ENCODE measurements at places on chromosomes 3 and 15.

DNA sequence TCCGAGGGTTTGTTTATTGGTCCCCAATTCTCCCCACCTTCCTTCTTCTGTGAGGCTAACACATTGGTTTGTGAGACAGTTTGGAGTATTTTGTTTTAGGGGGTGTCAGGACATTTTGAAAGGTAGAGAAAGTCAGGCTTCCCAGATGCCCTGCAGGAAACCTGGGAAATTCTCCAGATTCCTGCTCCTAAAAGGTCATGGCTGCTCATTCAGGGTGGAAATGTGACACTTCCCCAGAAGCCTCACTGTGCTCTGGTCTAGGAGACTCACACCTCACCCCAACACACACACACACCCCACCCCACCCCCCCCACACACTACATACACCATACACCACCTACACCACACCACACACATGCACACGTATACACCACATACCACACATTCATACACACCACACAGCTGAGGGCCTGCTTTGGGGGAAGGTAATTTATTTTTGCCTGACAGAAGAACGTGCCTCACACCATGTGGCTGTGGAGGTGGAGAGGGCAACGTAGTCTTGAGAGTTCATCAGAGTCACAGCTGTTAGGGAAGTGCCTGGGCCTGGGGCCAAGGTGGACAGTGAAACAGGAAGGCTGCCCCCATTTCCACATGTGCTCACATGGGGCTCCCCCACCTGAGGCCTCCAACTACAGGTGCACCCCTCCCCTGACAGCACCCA lies 40.4 kb upstream of the LIMD1 start:
- DNase-seq: no peak

- DNase-seq: no peak
These were observed 249.9 kb downstream of the OPA1 start for GRCh38 chr3:193842832-193843473.

GRCh38 chr15:73087098-73087497 lies 34.8 kb downstream of the NEO1 start:
- no peak for DNase-seq

- no peak for DNase-seq
These were observed 3.8 kb downstream of the SERPINI1 start for GRCh38 chr3:167739190-167739810.

GRCh38 chr3:108178676-108179075 lies 43.5 kb downstream of the IFT57 start:
- no peak for DNase-seq

DNA sequence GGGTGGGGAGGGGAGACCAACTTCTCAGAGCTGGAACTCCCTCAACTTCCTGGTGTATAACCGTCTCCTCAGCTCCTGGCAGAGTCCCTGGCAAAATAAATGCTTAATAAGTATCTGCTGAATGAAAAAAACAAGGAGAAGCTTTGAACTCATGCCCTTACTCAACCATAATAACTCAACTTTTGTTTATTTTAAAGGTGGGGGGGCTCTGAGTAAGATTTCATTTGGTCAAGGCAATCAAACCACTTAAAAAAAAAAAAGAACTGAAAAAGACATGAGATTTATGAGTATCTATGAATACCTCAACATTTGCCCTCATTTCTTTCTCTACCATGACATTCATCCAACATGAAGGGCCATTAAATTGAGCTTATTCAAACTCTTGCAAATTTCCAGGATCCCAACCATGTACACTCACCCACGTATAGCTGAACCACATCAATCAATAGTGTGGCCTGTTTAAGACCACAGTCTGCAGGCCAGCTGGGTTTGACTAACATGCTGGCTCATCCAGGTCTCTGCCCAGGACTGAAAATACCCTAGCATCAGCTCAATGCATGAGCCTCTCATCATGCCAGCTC lies 157.9 kb downstream of the FOXP1 start:
- no peak for DNase-seq

DNA sequence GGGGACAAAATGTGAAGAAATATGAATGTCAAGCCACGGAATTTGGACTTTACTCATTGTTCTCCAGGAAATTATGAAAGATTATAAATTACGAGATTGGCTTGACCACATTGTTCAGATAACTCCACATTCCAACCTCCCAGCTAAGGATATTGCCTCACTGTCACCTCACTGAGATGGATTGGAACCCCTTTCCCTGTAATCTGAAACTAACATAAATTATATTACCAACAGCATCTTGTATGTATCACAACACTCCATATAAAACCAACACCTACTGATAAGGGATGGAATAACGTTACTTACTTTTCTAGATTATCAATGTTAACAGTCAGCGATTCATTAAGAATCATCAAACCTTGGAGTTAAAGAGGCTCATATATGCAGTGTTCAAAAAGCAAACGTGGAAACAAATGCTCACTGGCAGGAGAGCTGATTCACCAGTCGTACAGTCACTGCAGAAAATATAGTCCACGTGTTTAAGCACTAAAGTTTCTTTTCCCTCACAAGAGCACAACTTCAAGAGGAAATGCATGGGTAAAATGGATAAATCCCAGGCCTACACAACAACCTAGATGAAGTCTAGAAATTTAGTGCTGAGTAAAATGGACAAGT lies 451.5 kb downstream of the FGF12 start:
- no peak for DNase-seq

GRCh38 chr15:63035977-63036376 lies 6.6 kb upstream of the TPM1 start:
- DNase-seq: no peak

DNA sequence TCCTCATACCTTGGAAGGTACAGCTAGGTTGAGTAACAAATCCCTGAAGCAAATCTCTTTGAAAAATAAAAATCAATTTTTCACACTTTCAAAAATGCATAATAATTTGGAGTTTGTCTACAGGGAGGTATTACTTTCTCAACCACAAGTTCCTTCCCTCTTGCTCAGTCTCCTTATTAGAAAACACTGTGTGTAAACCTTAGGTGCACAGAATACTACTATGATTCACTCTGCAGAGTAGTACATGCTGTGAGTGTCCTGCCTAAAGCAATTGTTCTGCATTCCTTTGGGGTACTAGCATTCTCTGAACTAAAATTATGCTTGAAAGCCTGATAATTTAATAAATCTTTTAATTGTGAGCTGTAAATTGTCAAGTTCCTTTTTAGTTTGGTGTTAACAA lies 115.9 kb upstream of the EPHA3 start:
- DNase-seq: no peak

GRCh38 chr3:107986505-107986904 lies 104.3 kb downstream of the CD47 start:
- DNase-seq: no peak

DNA sequence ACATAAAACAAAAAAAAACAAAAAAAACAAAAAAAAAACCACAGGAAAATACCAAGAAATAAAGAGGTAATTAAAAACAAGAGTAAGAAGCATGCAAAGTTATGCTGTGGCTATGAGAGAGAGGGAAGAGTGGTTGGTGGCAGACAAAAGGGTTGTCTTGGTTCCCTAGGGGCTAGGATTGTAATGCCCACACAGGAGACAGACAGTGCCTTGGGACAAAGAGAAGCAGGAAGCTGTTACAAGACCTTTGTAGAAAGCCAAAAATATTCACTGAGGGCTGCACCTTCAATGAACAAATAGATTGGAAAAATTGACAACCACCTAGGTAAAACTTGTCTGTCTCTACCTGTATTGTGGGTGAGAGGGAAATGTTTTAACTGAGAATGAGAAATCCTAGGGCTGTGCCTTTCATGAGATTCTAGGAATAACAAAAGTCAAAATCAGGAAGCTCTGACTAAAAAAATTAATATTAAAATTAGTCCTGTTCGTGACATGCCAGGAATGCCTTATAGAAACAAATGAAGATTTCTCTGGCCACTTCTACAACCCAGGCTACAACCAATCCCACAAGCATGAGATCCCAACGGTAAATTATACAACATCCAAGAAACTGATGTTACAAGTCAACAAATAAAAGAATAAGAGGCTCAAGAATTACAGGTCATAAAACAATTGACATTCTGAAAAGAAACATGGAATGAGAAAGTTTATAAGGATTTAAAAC lies 45.0 kb upstream of the PRICKLE2 start:
- no peak for DNase-seq

- DNase-seq: no peak
These were observed 4.1 kb downstream of the ACP3 start for GRCh38 chr3:132321304-132321703.

DNA sequence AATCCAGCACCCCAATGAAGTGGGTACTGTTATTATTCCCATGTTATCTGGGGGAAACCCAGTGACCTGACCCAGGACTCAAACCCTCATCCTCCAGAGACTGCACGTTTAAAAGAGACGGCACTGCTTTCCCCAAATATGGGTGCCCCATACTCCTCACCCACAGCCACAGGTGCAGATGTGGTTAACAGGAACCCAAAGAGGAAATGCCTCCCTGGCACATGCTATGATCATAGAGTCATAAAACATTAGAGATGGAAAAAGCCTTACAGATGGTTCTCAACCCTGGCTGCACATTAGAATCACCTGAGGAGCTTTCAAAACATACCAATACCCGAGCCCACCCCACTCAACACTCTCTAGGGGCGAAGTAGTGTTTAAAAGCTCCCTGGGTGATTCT lies 111.5 kb downstream of the SEMA5B start:
- no peak for DNase-seq

DNA sequence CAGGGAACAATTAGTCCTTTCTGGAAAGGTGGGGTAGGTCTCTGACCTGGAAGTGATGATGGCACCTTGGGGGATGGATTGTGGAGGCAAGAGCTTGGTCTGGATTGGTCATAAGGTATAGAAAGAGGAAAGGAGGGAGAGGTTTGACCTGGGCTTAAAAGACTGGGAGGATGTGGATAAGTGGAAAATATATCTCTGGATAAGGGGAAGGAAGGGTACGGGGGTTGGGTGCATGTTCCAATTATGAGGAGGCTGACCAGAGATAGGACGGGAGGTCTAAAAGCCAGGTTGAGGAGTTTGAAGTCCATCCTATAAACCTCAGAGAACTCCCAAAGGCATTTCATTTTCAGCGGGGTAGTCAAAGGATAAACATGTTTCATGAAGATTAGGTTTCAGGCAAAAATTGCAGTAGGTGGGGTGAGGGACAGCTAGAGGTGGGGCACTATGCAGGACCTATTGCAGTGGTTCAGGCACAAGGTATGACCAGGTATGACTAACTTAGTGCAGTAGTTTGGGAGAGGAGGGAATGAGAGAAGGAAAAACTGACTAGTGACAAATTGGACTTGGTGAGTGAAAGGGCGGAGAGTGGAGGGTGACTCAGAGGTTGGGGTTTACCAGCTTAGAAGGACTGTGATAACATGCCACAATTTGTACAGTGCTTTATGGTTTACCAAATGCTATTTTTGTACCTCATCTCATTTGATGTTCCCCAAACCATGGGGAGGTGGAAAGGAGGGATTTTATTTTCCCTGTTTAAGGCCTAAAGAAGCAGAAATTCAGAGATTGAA lies 10.7 kb downstream of the PDE8A start:
- DNase-seq: no peak

- DNase-seq: no peak
These were observed 4.4 kb upstream of the SSR3 start for GRCh38 chr3:156559321-156559720.

- DNase-seq: no peak
These were observed 101.4 kb downstream of the FAM43A start for GRCh38 chr3:194787072-194787471.

- DNase-seq: no peak
These were observed 202.2 kb downstream of the PDZRN3 start for GRCh38 chr3:73422571-73422970.

DNA sequence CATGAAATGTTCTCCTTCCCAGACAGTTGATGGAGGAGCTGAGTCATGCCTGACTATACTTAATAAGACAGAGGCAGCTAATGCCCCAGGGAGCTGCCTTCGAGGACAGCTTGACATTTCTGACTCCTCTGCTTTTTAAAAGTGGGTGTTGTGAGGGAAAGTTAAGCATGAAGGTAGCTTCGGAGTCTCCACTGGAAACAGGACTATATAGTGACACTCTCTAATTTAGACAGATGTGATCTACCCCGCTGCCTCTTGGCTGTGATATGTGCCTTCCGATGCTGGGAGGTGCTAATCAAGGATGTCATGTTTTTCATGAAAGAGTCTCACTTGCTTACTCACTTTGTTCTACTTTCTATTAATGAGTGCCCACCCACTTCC lies 72.7 kb downstream of the IL1RAP start:
- no peak for DNase-seq

- DNase-seq: no peak
These were observed 682 bp downstream of the ETFA start for GRCh38 chr15:76310475-76311099.

DNA sequence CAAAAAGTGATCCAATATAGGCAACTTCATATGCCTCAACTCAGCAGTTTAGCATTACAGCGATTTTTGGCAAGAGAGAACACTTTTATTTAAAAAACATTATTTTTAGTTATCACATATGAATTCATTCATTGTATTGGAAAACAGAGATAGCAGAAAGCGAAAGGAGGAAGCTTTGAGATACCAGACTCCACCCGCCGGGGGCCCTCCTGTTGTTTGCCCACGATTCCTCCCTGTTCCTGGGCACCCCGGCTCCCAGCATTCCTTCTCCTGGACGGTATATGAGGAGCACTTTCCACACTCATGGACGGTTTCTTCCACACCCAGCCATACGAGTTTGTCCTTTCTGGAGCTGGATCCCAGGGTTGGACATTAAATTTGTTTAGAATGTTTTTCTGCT lies 18.2 kb downstream of the APBA2 start:
- DNase-seq: no peak

GRCh38 chr15:66008940-66009562 lies 139.8 kb downstream of the RAB11A start:
- DNase-seq: no peak

DNA sequence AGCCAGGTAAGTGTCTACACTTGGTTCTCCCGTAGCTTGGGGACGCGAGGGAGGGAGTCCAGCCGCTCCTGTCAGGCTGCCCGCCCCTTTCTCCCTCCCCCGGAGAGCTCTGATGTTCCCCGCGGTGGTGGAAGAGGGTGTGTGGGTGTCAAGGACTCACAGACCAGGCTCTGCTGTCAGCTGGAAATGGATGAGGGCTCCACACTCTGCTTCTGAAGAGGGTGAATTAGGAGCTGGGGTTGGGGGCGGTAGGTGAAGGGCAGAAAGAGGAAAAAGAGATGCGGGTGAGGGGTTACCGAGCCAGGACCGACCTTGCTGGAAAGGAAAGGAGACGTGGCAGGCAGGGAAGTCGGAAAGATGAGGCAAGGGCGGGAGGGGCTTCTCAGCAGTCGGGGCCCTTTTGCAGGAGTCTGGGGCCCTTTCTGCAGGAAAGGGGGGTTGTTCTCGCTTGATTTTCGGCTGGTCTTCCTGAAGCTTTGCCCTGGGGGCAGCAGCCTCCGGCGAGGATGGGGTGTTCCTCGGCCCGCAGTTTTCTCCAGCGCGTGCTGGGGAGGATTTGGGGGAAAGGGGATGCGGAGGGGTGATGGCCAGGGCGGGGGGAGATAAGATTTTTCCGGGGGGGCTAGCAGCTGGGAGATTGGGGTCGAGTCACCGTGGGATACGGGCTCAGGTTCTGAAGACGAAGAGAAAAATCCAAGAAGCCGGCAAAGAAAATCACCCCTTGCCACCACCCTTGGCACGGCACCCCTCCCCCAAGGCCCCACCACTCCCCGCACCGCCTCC lies 602 bp upstream of the BAHD1 start:
- DNase-seq: no peak
